ENCODE measurements at places on chromosomes 12 and 14.

- no peak for DNase-seq
Measured at GRCh38 chr12:8677362-8677761, 14.7 kb upstream of the MFAP5 start.

DNA sequence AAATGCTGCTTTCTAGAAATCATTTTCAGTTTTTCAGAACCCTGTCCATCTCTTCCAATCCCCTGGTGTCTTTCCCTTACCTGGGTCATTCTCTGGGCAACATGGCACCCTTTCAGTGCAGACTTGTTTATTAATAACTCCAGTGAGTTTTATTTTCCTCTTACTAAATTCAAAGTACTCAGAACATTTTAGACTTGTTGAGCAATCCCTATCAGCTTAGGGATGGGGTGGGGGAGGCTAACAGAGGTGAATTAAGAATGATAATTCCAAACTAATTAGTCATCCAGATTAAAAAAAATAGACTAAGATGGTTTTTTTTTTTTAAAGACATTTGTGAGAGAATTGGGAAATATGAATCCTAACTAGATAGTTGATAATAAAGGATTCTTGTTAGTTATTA, 10.7 kb downstream of the GPRC5A start:
- no peak for DNase-seq

DNA sequence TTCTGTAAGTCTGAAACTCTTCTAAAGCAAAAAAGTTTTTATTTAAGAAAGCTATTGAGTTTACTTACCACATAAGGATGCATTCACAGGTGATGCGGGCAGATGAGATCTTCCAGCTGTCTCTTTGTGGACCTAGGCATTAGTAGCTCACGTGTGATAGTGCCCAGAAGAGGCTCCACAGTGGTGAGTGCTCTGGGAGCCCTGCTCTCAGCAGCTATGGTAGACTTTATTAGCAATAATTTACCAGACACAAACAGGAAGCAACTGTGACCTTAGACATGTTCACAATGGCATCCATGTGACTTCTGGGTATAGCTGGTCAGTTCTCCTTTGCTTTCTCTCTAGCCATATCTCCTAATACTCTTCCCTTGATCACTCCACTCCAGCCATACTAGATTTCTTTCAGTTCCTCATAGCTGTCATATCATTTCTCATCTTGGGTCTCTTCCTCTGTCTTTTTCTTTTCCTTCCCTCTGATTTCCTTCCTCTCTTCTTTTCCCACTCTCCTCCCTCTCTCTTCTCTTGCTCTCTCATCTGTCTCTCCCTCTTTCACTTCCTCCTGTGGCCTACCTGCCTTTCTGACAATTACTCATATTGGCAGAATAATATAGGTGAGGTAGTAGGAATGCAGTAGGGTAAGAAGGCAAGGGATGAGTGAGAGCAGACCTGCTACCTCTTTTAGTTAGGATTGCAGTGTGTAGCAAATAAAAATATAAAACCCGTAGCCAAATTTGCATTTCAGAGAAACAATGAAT, 75.2 kb upstream of the SCAF11 start:
- DNase-seq = no peak

DNA sequence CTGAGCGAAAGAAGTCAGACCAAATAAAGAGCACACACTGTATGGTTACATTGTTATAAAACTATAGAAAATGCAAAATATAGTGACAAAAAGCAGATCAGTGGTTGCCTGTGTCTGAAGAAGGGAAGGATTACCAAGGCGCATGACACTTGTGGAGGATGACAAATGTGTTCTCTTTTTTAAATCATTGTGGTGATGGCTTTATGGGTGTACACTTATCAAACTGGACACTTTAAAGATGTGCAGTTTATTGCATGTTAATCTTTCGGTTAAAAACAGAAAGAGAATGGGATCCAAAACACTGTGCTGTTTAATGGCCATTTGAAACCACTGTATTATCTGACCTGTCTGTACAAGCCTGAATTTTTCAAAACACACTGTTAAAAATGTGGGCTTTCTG, 8.8 kb upstream of the CDK17 start:
- no peak for DNase-seq

- DNase-seq = no peak
Measured at GRCh38 chr12:124185971-124186686, 108.8 kb upstream of the RFLNA start.

DNA sequence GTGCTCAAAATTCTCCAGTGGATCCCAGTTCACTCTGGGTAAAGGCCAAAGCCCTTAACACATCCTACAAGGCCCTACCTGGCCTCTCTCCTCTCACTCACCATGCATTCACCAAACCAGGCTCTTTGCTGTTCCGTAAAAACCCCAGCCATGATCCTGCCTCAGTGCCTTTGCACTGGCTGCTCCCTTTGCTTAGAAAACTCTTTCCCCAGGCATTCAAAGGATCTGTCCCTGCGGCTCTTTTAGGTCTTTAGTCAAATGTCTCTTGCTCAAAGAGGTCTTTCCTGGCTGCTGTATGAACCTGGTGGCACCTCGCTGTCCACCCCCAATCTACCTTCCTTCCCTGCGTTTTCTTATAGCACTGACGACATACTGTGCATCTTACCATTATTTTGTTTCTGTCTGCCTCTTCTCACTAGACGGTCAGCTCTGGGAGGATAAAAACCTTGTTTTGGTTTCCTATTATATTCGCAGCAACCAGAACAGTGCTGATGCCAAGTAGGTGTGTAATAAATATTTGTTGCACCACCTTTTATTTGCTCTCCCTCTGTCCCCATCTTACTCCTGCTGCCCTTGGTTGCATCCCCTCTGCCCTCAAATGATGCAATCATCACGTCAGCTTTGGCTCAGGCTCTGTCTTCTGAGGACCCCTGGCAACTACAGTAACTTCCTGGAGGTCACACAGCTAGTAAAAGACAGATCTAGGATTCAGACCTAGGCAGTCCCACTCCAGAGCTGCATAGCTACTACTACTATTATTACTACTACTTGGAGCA, 23.8 kb upstream of the DICER1 start:
- DNase-seq = no peak

DNA sequence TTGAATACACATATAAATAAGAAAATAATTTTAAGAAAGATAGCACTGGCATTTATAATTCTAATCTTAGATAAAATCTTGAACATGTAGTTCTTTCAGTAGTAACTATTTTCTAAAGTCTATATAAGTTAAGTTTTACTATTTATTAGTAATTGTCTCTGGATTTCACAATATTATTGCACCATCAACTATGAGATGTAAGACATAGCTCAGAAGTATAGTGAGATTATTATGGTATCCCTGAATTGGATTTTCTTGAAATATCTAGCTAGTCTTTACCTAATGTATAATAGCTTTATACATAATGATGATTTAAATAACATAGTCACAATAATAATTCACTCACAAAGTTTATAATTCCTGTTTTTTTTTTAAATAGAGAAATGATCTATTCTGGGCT, 6.7 kb downstream of the CLEC12A start:
- no peak for DNase-seq

Data from stimulated activated CD4-positive, alpha-beta T cell treated with anti-CD3 and anti-CD28 coated beads, Interleukin-12 subunit alpha, Interleukin-12 subunit beta, amount 100 ng/mL, for 4 hours (primary cell).